ENCODE measurements at places on chromosomes 1 and 21.

DNA sequence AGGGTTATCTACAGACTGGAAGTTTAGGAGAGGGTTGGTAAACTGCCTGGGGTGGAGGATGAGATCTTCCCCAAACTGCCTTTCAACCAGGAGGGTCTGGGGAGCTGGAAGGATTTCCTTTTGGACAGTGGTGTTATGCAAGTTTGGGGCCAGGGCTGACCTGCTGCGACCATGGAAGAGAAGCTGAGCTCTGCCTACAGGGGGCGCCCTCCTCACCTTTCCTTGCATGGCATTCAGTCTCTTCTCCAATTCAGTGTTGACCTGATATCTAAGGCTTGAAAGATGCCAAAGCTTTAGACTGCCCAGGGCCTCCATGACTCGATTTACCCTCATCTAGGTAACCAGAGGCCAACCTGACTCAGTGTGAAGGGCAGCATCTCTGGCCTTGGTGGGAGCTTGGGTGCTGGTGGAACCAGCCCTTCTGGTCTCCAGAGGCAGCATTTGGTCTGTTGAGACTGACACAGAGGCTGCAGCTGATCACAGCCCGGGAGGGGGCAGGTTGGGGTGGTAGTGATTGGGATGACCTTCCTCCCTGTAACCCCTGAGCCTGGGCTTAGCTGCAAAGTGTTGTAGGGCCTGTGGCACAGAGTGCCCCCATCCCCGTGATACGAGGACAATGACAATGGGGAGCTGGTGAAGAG lies 170.0 kb downstream of the GRIK3 start:
- DNase-seq = no peak

GRCh38 chr1:36769886-36770830 lies 264.2 kb downstream of the GRIK3 start:
- no peak for DNase-seq

DNA sequence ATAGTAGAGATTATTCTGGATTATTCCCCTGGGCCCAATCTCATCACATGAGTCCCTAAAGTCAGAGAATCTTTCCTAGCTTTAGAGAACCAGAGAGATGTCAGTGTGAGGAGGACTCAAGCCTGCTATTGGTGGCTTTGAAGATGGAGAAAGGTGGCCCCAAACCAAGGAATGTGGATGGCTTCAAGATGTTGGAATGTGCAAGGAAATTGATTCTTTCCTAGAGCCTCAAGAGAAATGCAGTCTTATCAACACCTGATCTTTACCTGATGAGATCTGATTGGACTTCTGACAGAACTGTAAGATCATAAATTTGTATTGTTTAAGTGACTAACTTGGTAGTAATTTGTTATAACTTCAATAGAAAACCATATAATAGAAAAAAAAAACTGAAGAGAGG lies 51.0 kb downstream of the NME7 start:
- DNase-seq = no peak

DNA sequence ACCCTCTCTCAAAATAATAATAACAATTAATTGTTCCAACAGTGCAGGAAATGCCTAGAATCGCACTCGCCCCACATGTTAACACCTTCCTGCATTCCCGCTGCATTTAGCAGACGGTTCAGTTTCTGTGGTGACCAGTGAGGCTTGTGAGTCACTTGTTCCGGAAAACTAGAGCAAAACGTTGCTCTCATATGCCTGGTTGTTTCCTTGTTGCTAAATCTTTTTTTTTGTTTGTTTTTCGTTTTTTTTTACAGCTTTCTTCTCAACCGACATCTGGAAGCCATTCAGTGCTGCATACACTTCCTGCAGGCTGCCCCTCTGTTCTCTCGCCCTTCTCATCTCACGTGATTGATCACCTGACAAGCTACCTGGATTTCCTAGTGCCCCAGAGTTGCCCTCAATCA lies 56.9 kb upstream of the TMPRSS2 start:
- DNase-seq = no peak

DNA sequence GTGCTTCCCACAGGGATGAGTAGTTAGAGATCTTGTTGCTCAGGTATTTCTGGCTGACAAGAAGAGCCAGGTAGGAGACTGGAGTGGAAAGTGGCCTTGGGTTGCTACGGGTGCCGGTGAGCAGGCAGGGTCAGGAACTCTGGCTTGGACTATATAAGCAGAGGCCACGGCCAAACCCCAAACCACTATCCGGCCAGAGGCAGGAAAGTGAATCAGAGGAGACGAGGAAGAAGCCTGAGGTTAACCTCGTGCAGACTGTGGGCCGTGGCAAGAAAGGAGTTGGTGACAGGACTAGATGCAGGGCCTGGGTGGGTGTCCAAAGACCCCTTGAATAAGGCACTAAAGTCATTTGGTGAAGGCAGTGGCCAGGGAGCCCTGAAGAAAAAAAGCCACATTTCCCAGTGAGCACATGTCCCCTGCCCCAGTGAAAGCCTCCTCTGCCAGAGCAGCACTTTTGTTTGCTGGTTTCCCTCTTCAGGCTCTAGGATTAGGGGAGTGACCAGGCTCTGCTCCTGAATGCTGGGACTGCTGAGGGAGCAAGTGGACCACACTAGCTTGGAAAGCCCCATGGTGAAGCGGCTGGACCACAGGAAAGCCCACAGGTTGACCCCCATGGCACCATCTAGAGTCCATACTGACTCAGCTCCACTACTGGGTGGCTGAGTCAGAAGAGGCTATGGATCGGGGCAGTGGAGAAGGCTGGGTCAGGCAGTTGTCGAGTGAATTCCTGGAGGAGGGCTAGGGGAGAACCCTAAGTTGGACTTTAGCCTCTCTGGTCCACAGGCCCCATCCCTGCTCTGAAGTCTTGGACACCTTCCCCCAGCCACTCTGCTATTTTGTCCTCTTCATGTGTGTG lies 23.4 kb downstream of the CSF1 start:
- DNase-seq = no peak

- no peak for DNase-seq
Measured at GRCh38 chr1:236535190-236535589, 11.4 kb downstream of the LGALS8 start.

DNA sequence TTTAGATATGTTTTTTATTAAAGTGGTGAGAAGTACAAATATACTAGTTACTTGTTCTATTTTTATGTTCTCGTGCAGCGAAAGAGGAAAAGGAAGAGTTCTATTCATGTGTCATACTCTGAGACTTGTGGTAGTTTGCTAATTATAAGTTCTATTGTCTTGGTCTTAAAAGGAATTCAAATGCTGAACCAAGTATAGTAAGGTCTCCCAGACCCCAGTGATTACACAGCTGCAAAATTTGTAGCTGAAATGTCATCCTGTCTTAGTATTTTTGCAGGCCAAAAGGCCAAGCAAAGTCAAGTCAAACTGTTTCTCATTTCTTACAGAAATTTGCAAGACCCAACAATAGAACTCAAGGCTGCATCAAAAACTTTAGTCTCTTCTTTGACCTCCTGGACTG lies 268.7 kb downstream of the CHRM3 start:
- DNase-seq = no peak

DNA sequence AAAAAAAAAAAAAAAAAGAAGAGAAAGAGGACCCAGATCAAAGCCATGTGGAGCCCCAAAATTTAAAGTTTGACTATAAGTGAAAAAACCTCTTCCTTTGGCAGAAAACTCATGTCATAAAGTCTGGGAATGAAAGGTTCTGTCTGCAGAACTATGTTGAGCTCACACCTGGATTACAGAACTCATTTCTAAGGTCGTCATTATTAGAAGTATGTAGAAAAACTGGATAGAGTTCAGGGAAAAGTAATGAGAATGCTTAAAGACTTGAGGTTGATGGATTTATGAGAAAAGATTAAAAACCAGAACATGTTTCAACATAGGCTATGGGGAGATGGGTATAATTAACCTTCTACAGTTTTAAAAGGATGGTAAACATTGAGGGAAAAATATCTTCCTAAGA lies 90.7 kb upstream of the COL11A1 start:
- DNase-seq = no peak

- no peak for DNase-seq
Measured at GRCh38 chr1:15008783-15009729, 144.5 kb upstream of the TMEM51 start.

GRCh38 chr1:241495741-241496140 lies 23.8 kb downstream of the FH start:
- DNase-seq = no peak

GRCh38 chr1:100706856-100707255 lies 12.7 kb upstream of the VCAM1 start:
- DNase-seq = no peak

- DNase-seq = no peak
Measured at GRCh38 chr1:27496604-27497155, 6.7 kb upstream of the WASF2 start.

- no peak for DNase-seq
Measured at GRCh38 chr1:207261971-207262370, 59.5 kb upstream of the CD55 start.

DNA sequence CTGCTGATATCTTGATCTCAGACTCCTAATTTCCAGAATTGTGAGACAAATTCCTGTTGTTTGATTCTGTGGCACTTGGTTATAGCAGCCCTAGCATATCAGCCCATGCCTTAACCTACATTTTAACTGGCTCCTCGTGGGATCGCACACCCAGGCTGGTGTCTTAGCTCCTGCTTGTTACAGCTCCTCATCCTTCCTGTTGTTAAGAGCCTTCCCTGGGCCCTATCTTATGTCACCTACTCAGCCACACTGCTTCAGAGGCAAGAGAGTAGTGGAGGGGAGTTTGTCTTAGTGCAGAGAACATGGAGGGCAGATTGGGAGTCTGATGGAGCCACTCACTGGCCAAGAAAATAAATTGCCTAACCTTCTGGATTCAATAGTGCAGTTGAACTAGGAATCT lies 131.0 kb downstream of the ROR1 start:
- no peak for DNase-seq

- no peak for DNase-seq
Measured at GRCh38 chr1:150257624-150258585, at the start of gene CA14. CA14 (plus strand) TSS chr1:150257774; CDS start chr1:150258129, 355 bp downstream.

DNA sequence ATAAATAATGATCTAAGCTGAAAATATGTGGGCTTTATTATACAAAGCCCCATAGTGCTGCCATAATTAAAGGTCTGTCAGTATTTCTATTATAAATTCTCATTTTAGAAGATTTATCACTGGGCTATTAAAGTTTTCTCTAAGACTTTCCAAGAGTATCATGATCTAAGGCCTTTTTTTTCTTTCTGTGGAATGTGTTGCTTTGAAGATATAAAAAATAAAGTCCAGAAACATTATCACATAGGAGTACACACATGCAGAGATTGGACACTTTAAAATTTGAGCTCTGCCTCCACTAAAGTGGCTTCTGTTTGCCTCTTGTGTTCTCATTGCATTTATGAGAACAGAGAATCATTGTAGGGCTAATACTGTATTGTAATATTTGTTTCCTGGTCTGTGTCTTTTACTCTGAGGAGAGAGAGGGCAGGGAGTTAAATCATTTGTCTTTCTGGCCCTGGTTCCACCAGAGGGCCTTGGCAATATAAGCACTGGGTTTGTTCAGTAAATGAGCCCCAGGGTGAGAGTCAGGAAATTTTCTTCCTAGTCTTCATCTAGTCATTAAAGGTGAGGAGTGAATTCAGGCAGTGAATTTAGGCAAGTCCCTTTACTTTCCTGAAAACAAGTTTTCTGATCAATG lies 70.2 kb downstream of the NFIA start:
- no peak for DNase-seq

- no peak for DNase-seq
Measured at GRCh38 chr1:29651246-29651645, 414.9 kb downstream of the PTPRU start.

GRCh38 chr1:23867542-23867894 lies 572 bp downstream of the FUCA1 start:
- no peak for DNase-seq

DNA sequence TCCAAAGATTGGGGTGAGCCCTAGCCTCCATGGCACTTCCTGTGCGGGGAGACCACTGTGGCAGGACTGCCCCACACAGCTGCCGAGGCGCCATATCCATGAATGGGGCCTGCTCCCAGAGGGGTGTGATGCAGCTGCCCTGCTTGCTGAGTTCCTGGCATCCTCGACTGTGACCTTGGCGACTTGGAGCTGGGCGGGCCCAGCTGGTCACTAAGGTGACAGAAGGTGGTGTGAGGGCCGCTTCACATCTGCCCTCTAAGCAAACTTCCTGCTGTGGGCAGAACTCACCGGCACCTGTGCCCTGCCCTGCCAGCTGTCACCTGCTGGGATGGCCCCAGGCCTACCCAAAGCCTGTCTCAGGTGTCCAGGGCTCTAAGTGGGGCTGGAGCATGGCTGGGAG lies 9.0 kb downstream of the TMEM61 start:
- no peak for DNase-seq
